Iris pigment epithelial cell (primary cell): ENCODE measurements at places on chromosomes 4 and X.

DNA sequence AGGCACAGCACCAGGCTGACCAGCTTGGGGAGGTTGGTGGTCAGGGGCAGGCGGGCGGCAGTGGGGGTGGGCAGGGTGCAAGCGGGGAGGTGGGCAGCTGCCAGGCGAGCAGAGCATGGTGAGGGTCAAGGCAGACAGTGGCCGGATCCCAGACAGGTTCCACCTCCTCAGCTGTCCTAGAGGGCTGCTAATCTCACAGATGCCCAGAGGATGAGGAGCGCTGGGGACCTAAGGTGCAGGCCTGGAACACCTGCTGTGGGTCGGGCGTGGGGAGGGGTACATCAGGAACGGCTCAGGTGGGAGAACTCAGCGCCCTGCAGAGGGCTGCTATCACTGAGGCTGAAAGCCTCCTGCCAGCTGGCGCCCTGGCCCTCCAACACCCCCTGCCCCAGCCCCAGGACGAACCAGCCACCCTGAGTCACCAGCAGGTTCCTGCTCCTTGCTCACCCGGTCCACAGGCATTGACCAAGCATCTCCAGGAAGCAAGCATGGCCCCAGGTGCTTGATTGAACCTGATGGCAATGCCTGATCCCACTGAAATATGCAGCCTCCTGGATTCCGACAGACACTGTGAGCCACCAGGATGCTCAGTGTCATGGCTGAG, 28.4 kb upstream of the C4orf50 start:
- DNase-seq: no peak

DNA sequence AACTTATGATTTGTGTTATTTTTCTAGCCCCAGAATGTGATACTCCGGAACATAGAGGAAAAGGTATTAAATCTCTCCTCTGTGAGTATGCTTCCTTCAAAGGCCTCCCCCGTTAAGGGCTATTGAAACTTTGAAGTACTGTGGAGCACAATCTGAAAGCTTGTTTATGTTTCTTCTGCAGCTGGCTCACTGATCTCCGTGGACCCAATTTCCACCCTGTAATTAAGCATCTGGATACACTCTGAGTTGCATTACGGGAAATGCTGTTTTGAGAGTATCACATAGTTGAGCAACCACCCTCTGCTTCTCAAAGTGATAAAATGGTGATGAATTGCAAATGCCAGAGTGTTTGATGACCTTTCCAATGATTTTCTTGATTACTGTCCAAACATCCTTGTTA, 296.8 kb upstream of the PABPC5 start:
- DNase-seq: no peak

DNA sequence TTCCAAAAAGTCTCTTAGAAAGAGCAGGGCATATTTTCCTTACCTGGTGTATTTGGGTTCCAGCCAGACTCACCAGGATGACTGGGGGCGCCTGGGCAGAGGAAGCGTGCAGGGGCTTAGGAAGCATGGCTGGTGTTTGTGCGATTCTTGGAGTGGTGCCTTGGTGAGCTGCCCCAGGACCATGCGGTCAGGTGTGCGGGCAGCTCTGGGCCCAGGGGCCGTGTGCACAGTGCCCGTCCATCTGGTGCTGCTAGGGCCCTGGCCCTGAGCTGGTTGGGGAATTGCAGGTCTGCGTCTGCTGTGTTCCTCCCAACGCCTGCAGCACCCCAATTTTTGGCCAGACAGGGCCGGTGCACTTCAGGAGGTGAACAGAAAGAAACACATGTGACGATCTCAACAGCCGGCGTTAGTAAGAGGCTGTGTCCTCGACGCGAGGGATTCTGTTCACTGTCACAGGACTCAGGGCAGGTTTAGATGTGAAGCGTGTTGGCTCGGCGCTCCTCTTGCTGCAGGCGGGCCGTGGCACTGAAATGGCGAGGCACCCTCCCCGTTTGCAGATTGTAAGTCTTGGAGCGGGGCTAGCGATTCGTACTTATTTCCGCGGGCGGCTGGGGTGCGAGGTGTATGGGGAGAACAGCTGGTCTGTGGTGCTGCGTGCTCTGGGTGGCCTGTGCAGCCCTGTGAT, 15.2 kb downstream of the RGS12 start:
- no peak for DNase-seq

- DNase-seq: peak; percentile 36
Observed at GRCh38 chr4:106165351-106166010, 150.5 kb downstream of the TBCK start.

GRCh38 chr4:153025406-153025805, 89.3 kb downstream of the FHDC1 start:
- no peak for DNase-seq

DNA sequence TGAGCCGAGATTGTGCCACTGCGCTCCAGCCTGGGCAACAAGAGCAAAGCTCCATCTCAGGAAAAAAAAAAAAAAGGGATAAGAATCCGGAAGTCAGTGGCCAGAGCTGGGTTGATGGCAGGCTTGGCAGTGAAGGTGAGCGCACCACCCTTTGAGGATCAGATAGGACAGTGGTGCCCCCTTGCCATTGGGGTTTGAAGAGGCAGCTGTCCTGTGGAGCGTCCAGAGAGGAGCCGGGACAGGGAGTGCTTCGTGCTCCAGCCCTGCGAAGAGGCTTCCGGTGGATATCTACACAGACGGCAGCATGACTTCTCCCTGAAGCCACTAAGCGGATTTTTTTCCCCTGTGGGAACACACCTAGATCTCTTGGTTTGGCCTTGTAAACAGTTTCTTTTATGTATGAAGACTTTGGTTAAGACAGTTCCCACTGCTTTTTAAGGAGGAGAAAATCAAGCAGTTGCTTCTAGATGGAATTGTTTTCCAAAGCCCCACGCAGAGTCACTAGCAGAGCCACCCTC, 6.5 kb downstream of the TBC1D14 start:
- no peak for DNase-seq
